ENCODE measurements at places on chromosomes 16 and 17.

DNA sequence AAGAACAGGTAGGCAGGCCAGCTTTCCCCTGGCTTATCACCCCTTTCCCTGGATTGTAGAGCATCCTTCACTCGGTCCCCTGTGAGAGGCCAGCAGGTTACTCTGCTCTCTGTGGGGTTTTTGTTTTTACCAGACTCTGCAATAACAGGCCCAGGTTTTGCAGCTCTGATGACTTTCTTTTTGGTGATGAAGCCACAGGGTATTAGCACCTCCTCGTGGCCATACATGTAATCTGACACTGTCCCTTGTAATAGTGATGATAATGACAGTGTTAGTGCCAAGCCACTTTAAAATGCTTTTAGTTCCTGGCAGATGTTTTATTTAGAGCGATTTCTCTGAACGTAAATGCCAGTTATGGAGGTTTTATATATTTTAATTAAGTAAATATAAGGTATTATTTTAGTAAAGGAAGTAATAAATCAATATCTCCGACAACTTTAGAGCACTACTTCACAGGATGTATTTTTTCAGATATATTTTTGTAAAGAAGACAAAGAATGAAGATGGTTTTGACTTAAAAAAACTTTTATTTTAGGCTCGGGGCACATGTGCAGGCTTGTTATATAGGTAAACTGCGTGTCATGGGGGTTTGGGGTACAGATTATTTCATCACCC lies 38.0 kb upstream of the CPHXL start:
- peak; percentile 86 for ATAC-seq

DNA sequence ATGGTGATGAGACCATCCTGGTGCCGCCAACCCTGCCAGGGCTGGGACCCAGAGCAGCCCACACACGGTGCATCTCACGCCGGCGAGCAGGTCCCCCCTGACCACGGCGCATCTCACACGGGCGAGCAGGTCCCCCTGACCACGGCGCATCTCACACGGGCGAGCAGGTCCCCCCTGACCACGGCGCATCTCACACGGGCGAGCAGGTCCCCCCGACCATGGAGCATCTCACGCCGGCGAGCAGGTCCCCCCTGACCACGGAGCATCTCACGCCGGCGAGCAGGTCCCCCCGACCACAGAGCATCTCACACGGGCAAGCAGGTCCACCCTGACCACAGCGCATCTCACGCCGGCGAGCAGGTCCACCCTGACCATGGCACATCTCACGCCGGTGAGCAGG lies 59.2 kb downstream of the MRM3 start:
- ATAC-seq = peak; percentile 53

DNA sequence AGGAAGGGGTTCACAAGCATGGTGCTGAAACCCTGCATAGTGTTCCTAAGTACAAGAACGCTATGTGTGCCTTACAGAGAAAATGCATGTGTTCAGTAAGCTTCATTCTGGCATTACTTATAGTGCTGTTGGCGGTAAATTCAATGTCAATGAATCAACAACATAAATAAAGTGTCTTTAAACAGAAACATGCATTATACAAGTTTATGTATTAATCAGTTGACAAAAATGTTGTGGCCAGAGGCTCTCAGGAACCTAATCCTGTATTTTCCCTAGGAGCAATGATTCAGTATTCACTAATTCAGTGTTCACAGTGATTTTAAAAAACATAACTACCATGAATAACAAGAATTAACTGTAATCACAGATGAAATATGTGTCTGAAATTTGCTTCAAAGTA lies 47.1 kb upstream of the MYOCD start:
- no peak for ATAC-seq

DNA sequence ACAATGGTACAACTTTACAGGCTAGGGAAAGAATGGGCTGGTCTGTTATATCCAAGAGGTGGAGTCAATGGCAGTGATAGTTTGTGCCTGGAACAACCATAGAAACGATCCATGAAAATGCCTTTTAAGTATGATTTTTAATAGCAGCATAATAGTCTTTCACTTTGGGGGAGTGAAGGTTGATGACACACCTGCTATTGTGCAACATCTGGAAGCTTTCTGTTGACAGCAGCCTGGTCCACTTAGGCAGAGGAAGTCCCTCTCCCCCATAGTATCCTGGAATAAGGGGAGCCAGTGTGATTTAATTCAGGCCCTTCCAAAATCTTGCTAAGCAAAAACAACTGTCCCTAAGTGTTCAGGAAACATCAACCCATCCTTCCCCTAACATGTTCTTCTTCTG lies 56.3 kb upstream of the HS3ST4 start:
- ATAC-seq = no peak
